BJ (cell line): ENCODE measurements at places on chromosomes 5 and 9.

- DNase-seq, result no peak
Measured at GRCh38 chr9:77210116-77210515, 32.8 kb downstream of the VPS13A start.

- no peak for DNase-seq
Measured at GRCh38 chr5:131081913-131082488, 83.1 kb downstream of the HINT1 start.

- no peak for DNase-seq
Measured at GRCh38 chr5:76544268-76544926, 78.8 kb downstream of the F2RL2 start.

GRCh38 chr5:2317540-2317939 lies 433.9 kb downstream of the IRX2 start:
- DNase-seq, result no peak

DNA sequence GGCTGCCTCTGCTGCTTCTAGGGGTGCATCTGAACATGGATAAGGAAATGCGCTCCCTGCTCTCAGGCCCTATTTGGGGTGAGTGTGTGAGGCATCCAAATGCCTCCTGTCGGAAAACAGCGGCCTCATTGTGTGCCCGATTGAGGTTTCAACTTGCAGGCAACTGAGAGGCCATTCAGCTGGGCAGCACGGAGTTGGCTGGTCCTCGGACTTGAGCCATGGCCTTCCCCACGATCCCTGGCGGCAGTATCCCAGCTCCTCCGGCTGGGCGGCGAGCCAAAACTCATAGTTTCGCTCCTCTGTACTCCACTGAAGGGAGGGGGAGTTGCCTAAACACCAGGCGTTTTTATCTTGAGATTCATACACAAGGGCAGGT lies 597.3 kb upstream of the SGCD start:
- no peak for DNase-seq

GRCh38 chr5:83470526-83471404 lies 779 bp upstream of the VCAN start:
- no peak for DNase-seq

- DNase-seq, result no peak
Measured at GRCh38 chr5:159605585-159605984, 275.3 kb upstream of the IL12B start.

GRCh38 chr9:98971168-98971914 lies 27.6 kb downstream of the COL15A1 start:
- no peak for DNase-seq

GRCh38 chr9:98887918-98888510 lies 55.7 kb upstream of the COL15A1 start:
- no peak for DNase-seq

DNA sequence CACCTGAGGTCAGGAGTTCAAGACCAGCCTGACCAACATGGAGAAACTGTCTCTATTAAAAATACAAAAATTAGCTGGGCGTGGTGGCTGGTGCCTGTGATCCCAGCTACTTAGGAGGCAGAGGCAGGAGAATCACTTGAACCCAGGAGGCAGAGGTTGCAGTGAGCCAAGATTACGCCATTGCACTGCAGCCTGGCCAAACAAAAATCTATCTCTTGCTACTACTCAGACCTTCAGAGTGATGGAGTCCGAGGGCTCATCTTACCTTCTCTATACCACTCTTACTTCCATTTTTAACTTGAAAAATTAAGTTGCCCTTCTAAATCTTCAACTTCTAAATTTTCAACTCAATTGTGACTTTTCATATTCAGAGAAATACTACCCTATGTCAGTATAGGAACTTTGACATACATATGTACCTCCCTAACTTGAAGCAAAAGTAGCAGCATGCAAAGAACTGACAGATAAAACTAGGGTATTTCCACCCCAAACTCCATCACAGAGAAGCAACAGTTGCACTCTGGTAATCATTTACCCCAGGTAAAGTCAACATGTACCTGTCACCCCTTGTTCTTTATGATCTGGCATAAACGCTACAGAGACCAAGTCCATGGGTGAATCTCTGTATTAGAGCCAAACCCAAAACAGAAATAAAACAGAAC lies 11.4 kb downstream of the ZFAND5 start:
- DNase-seq, result no peak

DNA sequence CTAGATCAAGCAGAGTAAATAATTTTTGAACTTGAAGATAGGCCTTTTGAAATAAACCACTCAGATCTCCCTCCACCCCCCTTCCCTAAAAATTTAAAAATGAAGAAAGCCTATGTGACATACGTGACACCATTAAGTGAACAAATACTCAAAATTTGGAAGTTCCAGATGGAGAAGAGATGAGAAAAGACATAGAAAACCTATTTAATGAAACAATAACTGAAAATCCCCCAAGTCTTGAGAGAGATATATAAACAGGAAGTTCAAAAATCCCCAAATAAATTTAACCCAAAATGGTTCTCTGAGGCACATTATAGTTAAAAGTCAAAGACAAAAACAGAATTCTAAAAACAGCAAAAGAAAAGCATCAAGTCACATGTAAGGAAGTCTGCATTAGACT lies 428.6 kb downstream of the PSAT1 start:
- no peak for DNase-seq

DNA sequence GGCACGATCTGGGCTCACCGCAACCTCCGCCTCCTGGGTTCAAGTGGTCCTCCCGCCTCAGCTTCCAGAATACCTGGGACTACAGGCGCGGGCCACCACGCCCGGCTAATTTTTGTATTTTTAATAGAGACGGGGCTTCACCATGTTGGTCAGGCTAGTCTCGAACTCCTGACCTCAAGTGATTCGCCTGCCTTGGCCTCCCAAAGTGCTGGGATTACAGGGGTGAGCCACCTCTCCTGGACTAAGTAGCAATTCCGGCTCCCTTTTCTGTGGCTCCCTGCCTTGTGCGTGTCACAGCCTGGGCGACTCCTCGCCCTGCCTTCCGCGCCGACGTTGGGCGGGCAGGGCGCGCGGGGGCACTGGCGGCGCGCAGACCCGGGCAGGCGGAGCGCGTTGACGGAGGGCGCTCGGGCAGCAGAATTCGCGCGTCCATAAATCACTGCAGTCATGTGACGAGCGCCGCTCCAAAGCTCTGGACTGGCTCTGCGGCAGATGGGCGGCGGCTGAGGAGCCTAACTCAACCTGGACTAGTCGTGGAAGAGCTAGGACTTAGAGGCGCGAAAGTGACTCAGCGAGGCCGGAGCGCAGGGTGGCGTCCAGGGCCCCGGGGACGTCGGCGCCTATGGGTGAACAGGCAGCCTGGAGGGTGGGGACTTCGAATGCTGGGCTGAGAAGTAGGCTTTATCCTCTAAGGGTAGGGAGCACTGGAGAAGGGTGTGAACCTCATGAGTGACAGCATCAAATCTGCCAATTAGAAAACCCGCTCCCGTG lies 1.4 kb upstream of the CIZ1 start:
- DNase-seq, result peak; percentile 65
